Esophagus squamous epithelium (tissue), 5 donors: ENCODE measurements at places on chromosomes 3 and 15.

DNA sequence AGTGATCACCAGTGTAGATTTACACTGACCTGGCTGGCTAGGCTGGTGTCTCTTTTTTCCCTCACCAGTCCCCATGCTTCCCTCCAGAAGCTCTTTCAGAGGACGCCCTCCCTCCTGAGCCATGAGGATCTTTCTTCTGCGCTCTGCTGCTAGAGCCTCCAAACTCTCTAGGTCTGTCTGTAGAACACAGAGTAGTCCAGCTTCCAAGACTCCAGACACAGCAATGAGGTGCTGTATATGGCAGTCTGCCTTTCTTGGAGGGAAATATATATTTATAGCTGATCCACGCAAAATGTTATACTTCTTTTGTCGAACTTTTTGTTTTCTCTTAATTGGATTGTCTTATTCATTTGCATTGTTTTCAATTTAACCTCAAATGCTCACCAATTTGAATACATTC is 1121.8 kb downstream of the ROBO2 start:
- no peak for DNase-seq

DNA sequence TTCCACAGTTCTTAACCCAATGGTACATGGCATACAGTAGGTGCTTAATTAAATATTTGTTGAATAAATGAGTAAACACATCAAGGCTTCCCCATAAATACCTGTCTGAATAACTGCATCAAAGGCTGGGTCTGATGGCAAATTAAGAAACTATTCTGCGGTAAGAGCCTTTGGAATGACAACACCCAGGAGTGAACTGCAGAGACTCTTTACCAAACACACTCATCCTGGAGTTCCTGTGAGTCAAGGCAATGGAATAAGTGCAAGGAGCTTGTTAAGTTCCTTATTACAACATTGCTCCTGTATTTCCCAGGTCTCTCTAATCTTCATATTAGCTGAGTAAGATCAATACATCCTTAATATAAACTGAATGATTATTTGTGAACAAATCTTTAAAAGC is 119.9 kb upstream of the STT3B start:
- DNase-seq, result no peak

- no peak for DNase-seq
Measured at GRCh38 chr3:69914395-69914794, 85.1 kb upstream of the SAMMSON start.

DNA sequence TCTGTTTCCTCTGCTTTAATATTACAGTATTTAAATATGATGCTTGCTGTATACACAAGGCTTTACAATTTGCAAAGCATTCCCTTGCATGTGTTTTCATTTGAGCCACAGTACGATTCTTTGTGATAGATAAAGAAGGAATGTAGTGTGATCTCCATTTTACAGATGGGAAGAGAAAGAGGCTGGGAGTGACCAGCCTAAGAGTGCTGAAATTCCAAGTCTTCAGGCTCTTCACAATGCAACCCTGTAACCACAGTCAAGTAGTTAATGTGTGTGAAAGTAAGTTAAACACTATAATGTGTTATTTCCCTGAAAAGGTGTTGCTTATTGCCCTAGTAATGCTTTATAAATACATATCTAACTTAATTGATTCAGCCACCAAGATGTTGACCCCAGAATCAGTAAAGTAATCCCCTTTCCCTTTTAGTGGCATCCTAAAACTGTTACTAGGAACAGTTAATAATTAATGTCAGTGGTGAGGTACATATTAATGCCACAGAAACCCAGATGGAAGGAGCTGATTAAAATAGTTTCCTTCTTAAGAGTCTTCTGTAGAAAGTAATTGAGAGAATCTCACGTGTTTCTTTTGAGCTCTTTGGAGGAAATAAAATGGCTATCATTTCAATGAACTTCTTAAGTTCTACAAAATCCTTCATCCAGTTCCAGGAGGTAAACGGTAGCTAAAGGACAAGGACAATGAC is 110.4 kb downstream of the IL12A start:
- no peak for DNase-seq

DNA sequence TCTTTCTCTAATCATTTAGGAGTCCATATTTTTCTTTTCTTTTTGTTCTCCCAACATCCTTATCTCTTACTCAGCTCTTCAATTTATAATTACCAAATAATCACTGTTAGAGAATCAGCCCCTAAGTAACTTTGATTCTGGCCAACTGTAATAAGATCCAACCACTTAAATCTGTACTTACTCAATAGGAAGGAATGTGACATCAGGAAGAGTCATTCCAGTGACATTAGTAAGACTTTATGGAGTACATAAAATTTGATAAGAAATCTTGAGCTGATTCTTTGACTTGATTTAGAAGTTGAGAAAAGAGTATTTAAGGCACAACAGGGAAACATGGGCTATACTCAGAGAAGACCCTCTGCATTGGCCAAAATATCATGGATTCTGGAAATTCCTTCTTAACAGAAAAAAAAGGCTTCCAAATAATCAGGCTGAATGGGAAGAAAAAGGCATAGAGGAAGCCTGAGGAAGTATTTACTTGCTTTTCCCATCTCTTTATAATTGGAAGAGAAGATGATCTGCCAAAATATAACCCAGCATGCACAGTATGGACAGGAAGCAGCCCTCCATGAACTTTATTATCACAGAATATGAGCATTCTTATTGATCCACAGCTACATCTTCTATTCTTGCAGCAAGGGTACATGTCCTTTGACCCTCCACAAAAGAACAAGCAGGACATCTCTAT is 289.7 kb upstream of the TPRG1 start:
- DNase-seq, result no peak

DNA sequence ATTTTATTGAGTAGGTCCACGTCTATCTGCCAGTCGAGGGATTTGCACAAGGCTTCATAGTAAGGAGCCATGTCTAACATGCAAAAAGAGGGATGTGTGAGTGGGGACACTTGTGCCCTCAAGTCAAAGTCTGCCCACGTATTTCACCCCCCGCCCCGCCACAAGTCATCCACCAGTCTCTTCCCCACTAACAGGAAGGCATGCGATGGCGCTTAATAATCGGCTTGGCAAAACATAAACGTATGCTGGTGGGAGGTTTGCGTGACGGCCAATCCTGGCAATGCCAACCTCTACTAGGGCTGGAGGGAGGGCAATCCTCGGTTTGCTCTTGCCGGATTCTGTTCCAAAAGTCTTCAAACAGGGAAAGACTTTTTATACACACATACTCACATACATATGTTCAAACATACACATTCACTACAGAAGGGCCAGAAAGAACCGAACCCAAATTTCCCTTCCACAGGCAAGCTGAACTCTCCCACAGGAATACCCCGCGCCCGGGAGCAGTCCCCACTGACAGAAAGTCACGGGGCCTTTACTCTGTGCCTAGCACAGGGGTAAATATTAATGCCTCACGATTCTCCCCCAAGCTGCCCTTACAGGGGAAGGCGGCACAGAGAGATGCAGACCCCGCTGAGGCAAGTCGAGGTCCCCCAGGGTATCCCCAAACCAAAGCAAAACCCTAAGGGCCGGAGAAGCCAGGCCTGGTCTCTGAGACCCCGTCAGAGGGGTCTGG is 675 bp downstream of the PSMD6 start:
- DNase-seq, result no peak

GRCh38 chr3:156519758-156520162 is 35.2 kb downstream of the SSR3 start:
- DNase-seq, result no peak

DNA sequence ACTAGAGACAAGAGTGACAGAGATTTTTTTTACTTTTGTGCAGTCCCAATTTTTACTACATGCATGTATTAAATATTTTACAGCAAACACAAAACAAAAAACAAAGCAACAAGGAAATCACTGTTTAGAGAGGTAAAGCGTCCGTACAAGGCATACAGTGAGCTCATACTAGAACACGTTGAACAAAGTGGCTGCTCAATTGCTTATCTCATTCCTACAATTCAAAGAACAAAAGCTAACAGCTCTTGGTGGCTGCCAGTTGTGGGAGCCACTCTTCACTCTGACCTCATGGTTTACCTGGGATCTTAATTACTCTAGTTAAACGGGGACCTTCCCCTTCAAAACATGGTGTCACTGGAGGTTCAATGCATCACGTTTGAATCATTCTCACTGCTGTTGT is 7.6 kb upstream of the ARHGEF26 start:
- DNase-seq, result no peak

- no peak for DNase-seq
Measured at GRCh38 chr15:85351965-85352364, 28.4 kb upstream of the AKAP13 start.

GRCh38 chr3:13120289-13120927 is 47.2 kb upstream of the IQSEC1 start:
- no peak for DNase-seq

DNA sequence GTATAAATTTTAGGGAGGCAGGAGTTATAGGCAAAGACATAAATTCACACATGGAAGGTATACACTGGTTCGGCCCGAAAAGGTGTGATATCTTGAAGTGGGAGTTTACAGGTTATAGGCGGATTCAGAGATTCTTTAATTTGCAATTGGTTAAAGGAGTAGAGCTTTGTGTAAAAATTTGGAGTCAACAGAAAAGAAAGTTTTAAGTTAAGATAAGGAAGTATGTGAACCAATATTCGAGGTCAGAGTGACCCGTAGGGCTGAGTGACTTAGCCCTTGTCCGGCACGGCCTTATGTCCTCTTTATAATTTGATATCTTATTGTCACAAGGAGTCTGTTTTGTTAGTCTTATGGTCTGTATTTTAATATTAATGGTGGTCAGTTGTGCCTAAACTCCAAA is 10.6 kb upstream of the THSD4 start:
- DNase-seq, result no peak

DNA sequence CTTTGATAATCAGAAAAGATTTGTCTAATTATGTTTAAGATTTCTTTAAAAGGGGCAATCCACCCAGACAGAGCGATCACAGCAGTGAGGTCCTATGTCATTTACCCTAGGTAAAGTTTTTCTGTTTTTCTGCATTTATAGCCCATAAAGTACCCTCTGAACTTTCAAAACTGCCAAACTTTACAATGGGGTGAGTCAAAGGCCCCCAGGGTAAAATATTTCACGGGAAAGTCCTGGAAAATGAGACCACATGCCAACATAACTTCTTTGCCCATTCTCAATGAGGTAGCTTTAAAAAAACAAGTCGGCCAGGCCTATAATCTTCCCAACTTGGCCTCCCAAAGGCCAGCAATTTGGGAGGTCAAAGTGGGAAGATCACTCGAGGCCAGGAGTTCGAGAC is 53.0 kb downstream of the SUCLG2 start:
- no peak for DNase-seq

- DNase-seq, result no peak
Measured at GRCh38 chr15:31440754-31441311, 114.2 kb downstream of the KLF13 start.

GRCh38 chr3:71681224-71681668 is 44.0 kb downstream of the EIF4E3 start:
- no peak for DNase-seq

- no peak for DNase-seq
Measured at GRCh38 chr15:31212326-31213080, 111.0 kb upstream of the TRPM1 start.

DNA sequence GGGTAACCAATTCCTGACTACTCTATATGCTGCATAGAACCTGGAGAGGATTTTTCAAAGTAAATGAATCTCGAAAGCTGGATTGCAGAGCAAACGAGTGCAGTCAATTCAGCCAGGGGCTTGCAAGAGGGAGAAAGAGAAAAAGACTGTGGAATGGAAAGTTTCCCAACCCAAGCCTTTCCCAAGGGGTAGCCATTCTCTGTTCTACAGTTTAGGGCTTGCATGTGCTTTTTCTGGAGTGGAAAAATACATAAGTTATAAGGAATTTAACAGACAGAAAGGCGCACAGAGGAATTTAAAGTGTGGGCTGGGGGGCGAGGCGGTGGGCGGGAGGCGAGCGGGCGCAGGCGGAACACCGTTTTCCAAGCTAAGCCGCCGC is 511 bp upstream of the RARB start:
- no peak for DNase-seq

DNA sequence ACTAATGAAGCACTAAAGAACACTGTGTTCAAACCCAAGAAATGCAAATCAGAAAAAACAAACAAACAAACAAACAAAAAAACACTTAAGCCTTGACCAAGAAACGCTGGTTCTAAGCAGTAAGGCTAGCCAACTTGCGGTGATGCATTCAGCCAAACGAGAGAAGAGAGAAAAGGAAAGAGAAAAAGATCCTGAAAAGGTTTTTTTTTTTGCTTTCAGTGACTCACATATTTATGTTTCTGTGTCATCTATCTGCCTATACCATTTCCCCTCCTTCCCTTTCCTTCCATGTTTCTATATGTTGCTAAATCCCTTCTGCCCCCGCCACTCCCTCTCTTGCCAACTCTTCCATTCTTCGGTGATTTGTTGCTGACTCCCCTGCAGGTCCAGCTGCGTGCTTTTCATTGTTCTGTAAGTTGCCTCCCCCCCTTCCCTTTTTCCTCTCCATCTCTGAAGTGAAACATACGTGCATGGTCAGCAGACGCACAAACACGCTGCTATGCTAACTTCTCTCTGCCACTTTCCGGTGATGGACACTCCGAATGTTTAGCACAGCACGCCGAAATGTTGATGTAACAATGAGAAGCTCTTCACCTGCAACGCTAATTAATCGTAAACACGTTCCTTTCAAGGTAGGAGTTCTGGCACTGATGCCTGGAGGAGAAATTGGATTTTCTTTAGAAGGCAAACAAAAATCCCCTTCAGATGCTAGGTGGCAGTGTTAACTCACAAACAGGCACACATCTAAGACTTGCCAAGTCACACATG is 154.4 kb downstream of the TUSC7 start:
- DNase-seq, result no peak

DNA sequence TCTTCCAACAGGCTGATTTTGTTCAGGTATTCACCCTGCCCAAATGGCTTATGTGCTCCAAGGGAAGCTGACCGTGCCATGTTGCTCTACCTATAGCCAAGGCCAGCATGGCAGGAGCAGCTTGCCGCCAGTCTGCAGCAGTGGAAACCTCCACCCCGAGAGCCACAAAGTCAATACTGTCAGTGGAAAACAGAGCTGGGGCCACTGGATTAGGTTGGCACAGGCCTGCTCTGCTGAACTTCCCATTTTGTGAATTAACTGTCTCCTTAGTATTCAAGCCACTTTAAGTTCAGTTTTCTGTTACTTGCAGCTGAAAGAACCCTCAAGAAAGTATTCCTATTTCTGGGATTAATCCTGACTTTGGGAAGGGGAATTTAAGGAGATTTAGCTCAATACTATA is 63.8 kb upstream of the XCR1 start:
- DNase-seq, result no peak

- no peak for DNase-seq
Measured at GRCh38 chr3:25895443-25895842, 105.6 kb downstream of the OXSM start.

DNA sequence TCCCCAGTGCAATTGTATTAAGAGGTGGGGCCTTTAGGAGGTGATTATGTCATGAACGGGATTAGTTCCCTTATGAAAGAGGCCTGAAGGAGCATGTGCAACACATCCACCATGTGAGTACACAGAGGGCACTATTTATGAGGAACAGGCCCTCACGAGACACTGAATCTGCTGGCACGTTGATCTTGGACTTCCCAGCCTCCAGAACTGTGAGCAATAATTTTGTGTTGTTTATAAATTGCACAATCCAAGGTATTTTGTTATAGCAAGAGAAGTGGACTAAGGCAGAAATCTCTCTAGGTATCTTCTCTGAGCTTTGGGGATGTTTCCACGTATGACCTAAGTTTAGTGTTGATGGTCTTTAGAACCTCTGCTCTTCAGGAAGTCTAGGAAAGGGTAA is 149.3 kb upstream of the CBLB start:
- no peak for DNase-seq
